ENCODE measurements at places on chromosomes 5 and 9.

- no peak for DNase-seq
Measured at GRCh38 chr5:104050436-104050835, 487.8 kb upstream of the NUDT12 start.

DNA sequence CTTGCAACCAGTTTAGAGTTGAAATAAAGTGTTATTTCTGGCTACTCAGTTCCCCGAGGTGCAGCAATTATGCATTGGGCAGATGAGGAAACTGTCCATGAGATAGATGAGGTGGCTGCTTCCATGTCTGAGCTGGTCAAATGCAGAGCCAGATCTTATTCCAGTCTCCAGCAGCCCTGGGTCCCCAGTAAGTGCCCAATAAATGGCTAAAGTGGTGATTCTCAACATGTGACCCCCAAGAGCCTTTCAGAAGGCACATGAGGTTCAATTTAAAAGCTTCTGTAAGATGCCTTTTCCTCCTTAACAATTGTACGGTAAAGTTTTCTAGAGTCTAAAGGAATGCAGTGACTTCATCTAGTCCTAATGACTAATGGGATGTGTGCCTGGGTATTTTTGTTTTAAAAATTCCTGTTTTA is 17.5 kb downstream of the ATOX1 start:
- DNase-seq, result no peak

DNA sequence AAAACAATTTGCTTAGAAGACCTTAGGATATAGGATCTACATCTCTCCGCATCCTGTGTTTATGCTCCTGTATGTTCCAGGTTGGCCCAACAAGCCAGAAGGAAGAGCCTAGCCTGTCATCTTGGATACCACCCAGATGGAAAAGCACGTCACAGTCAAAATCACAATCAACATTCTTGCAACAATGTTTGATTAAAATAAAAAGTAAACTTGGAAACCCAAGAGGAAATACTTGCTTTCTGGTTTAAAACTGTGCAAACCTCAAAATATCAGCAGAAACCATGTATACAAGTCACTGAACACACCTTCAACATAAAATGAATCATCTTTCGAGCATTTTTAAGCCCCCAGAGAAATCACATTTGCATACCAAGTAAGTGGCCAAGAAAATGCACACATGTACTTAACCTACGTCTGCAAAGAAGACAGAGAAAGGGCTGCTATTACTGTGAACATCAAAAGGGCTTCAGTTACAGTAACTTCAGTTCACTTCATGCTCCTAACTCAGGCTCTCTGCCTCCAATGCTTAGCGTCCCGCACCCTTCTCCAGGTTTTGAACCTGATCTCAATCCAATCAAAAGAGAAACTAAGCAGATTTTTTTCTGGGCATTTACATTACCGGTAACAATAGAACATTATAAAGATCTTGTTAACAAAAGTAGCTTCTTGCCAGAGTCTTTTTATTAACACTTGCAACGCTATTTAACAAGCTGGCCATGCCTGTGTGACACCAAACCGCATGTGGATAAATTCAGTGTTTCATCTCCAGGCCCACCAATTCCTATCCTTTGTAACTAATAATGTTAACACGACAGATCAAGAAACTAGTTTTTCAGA is 1.3 kb downstream of the ENC1 start:
- peak; percentile 7 for DNase-seq

DNA sequence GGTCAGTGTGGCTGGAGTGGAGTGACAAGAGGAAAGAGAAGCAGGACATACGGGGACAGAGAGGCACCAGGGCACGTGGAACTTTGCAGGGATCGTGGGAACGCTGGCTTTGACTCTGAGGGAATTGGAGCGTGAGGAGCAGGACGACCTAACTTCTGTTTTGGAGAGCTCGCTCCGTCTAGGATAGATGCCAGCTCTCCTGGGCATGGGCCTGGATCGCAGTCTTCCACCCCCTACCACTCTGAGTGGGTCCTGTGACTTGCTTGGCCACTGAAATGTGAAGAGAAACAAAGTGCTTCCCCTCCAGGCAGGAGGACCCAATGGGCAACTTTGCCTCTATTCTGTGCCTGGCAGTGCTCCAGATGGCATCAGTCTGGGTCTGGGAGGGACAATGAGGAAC is 8.7 kb upstream of the SH3PXD2B start:
- DNase-seq, result no peak

GRCh38 chr5:169549453-169550100 is 34.0 kb upstream of the SPDL1 start:
- no peak for DNase-seq

DNA sequence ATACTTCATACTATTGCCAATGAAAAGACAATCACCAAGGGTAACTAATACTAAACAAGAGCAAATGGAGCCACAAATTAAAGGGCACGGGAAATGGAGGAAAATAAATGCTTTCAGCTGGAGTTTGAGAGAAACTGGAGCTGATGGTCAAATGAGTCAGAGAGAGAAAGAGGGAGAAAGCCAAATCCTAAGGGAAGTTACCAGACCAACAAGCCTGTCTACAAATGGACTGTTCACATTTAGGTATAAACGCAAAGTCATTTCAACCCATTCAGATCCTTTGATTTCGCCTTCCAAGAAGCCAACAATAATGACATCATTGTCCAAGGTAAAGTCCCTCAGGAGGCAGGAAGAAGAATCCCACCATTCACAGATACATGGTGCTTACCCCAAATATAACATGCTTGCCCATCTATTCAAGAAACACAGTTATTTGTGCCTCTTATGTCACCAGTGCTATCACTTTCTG is 351.8 kb downstream of the RAB3C start:
- DNase-seq, result no peak

DNA sequence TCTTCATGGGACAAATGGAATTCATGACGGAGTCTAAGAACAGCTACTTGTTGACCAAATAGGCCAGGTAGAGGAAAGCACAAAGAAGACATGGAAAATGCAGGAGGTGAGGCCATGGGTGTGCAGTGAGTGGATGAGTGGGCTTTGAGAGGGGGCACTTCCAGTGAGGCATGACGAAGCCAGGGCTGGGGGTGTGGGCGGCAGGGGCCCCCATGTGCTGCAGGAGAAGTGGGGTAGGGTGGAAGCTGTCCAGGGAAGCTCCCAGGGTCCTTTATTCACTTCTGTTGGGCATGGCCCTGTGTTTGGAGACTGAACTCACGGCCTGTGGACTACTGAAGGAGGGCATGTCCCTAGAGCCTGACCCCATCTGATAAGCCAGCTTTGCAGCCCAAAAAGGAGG is 127.6 kb upstream of the SLC25A48 start:
- DNase-seq, result no peak

DNA sequence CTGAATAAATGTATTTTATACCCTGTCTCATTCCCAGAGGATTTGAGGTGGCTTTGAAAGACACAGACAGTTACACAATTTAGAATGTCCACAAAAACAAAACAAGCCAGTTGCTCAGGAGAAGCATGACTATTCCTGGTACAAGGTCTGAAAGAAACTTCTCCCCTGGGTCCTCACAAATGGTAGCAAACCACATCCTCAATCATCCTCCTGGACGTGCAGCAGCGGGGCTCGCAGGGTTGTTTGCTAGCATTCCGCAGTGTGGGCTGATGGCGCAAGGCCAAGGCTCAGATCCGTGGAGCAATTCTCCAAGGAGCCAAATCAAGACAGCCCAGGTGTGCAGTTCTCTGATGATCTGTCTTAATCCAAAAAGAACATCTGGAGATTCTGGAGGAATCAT is 210.3 kb downstream of the ACTL7B start:
- no peak for DNase-seq

GRCh38 chr9:88897081-88897480 is 94.2 kb upstream of the S1PR3 start:
- no peak for DNase-seq

DNA sequence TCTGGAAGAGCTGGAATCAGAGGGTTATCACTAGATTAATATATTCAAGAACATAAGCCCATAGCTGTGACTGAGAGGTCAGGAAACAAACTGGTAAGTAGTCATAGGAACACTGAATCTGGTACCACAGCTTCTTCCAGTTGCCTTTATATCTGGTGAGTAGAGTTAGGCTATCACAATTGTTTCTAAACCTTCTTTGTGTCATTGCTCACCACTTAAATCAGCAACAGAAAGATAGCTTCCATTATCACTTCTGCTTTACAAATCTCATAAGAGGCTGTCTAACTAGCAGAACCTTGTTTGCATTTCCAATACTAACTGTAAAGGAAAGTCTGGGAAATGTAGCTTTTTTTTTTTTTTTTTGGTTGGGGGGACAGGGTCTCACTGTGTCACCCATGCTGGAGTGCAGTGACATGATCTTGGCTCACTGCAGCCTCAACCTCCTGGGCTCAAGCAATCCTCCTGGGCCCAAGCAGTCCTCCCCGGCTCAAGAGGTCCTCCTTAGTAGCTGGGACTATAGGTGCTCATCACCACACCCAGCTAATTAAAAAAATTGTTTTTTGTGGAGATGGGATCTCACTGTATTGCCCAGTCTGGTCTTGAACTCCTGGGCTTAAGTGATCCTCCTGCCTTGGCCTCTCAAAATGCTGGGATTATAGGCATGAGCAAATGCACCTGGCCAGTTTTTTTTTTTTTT is 22.0 kb downstream of the CDC42SE2 start:
- no peak for DNase-seq

GRCh38 chr5:33635582-33635981 is 194.8 kb downstream of the TARS1 start:
- DNase-seq, result no peak

GRCh38 chr5:115033861-115034260 is 135.8 kb downstream of the TRIM36 start:
- DNase-seq, result peak; percentile 1

DNA sequence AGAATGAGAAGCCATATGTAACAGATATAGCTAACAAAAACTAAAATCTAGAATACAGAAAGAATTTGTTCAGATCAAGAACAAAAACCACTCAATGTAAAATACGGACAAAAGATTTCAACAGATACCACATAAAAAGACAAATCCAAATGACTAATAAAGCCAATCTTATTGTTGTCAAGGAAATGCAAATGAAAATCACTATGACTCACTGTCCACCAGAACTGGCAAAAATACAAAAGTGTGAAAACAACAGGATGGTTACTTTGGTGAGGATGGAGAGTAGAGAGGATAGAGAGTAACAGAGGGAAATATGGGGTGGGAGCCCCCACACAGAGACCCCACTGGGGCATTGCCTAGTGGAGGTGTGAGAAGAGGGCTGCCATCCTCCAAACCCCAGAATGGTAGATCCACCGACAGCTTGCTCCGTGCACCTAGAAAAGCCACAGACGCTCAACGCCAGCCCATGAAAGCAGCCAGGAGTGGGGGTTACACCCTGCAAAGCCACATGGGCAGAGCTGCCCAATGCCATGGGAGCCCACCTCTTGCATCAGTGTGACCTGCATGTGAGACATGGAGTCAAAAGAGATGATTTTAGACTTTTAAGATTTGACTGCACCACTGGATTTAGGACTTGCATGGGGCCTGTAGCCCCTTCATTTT is 15.2 kb upstream of the RHOBTB3 start:
- no peak for DNase-seq

- DNase-seq, result no peak
Measured at GRCh38 chr9:89440951-89441654, 56.8 kb downstream of the SEMA4D start.

DNA sequence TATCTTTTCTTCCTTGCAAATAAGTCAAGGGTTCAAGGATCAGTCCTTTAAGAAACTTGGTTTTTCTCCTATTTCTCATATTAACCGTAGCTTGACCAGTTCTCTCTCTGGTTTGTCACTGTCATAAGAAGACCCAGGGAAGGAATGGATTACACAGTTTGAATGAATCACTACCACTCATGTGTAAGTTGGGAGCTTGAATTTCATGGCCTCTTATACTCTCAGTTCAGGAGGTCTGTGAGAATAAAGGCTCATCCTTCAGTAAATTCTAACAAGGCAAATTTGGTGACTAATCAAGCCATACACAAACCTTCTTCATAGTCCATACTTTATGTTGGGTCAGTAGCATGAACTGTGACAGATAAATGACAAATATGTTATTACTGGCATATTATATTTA is 323.1 kb upstream of the ACTBL2 start:
- no peak for DNase-seq

- DNase-seq, result no peak
Measured at GRCh38 chr5:52947851-52948250, 41.3 kb upstream of the ITGA2 start.

DNA sequence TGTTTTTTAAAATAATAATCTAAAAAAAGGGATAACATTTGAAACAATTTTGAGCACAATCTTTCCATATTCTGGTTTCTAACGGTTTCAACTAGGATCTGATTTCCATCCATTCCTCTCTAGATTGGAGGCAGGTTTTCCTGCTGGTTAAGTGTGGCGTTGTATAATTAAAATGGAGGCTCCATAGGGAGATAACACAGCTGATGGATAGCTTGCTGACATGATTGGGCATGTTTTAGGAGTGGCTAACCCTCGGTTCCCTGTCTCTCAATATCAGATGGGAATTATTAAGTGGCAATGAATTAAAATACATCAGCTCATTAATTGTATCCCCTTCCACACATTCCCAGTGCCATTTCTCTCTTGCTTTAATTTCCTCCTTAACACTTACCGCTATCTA is 209.0 kb downstream of the ALDH1A1 start:
- no peak for DNase-seq

DNA sequence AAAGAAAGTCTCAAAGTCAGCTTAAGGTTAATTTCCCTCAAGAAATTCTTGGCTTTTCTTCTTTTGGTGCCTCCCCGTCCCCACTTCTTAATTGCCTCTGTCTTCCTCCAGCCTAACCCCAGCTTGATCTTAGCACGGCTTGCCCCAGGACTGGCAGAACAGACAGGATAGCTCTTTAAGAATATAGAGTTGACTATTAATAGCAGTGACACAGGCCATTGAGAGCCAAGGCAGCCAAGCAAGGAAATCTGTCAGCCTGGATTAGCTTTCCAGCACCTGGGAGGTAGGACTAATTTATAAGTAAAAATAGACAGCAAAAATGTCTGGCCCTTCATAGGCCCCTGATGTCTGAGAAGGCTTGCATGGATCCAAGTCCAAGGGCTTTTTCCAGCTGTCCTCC is 384.6 kb upstream of the SLC30A5 start:
- DNase-seq, result no peak

DNA sequence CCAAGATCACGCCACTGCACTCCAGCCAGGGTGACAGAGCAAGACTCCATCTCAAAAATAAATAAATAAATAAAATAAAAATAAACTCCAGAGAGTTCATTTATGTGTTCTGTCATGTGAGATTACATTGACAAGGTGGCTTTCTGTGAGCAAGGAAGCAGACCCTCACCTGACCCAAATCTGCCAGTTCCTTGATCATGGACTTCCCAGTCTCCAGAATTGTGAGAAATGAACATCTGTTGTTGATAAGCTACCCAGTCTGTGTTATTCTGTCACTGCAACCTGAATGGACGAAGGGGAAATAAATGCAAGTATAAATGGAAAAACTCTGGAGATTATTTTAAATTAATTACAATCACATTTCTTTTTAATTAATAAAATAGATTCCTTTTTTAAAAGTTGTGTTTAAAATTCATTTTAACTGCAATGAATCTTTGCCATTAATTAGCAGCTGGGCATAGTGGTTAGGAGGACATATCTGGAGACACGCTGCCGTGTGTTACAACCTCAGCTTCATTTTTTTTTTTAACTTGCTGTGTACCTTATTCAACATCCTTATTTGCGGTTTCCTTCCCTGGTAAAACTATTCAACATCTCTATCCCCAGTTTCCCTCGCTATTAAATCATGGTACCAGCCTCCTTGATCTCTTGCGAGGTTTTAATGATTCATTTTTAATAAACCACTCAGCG is 376.4 kb downstream of the CHSY3 start:
- DNase-seq, result no peak

Measured in hematopoietic multipotent progenitor cell treated with erythropoietin and hydrocortisone succinate and interleukin-3 and kit ligand, for 6 days (in vitro differentiated cells).